ENCODE measurements at places on chromosomes 6 and 20.

DNA sequence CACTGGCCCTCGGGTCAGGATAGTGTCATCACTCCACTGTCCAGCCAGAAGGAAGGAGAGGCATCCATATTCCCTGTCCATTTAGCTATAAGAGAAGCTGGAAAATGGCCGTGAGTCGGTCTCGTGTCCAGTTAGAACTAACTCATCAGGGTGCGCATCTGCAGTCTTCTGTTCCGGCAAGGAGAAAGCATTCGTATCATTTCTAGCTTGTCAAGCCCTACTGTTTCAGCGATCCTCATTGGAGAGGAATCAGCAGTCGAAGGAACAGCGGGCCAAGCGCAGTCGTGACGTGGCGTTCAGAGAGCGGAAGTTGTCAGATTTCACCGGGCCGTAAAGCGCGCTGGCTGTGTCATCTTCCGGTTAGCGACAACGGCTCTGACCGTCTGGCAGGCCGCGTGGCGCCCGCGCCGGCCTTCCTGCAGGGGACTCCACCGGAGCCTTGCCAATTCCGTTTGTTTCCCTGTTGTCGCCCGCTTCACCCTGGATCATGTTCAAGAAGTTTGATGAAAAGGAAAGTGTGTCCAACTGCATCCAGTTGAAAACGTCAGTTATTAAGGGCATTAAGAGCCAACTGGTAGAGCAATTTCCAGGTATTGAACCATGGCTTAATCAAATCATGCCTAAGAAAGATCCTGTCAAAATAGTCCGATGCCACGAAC lies 32.9 kb downstream of the HM13 start:
- DNase-seq, result peak; percentile 87

DNA sequence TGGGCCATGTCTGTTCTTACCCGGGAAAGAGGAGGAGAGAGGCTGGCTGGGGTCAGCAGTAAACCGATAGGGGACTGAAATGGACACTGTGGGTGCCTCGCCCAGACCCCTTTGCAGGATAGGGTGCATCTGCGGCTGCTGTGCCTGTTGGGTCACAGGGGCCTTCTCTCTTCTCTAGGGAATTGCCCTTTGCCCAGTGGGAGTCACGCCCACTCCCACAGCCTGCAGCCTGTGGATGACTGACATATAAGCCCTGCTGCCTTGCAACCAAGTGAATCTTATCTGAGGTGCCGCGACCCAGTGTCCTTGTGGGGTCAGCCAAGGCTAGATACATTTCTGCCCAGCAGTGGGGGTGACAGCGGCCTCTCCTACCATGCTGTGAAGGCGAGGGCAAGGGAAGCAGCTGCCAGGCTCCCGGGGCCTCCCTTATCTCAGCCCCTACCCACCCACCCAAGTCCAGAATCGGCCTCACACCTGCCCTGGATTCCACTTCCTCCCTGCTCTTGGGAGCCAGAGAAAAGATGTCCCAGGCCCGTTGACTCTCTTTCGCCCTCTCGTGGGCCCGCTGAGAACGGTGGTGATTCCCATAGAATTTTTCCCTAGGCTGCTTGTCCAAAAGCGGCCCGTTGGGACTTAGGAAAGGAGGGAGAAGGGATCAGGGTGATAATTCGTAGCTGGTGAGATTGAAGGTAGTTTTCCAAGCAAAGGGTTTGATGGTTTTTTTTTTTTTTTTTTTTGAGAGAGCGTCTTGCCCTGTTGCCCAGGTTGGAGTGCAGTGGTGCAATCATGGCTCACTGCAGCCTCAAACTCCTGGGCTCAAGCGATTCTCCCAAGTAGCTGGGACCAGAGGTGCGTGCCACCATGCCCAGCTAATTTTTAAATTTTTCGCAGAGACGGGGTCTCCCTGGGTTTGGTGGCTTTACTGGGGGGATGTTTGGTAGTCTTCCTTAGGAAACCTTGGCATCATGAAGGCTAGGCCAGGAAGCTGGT lies 76.4 kb upstream of the RNF24 start:
- peak; percentile 35 for DNase-seq

DNA sequence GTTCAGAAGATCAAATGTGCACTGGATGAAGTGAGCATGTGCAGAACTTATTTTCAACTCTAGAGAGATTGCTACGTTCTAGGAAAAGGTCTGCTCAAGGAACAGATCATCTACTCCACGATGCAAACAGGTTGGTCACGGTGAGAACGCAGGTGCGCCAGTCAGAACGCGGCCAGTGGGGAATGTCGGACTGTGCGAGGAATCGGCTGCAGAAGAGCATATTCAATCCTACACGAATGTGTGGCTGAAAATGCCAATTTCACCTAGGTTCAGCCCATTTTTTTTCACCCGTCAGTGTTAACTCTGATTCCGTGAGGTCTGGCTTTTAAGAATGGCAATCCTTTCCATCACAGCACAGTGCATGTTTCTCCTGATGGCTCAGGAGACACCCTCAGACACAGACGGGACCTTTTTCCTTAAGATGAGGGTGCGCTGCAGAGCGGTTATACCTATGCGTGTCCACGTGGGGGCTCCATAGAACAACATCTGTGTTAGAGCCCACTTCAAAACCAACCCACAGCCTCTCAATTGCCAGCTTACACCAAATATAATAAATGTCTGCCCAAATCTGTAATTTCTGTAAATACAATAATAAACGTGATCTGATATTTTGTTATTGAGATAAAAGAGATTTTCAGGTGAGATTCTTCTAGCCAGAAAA lies 250.4 kb downstream of the FOXA2 start:
- peak; percentile 35 for DNase-seq

DNA sequence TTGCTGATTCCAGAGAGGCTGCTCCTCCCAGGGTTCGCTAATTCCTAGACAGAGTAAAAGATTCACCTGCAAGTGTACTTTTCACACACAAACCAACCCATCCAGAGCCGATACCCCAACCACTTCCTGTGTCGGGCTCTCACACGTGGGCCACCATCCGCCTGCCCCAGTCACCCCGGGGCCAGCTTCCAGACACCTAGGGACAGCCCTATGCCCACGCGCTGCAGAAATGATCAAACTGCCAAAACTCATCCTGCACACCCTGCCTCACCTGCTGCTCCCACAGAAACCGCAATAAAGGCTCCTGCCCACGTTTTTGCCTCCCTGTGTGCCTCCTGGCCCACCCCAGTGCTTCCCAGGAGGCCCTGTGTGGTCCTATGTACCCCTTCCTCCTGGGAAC lies 59.5 kb downstream of the PSMG4 start:
- DNase-seq, result peak; percentile 22

GRCh38 chr6:105562027-105562426 lies 159.1 kb upstream of the PREP start:
- DNase-seq, result no peak

GRCh38 chr20:32017711-32018251 lies 7.5 kb downstream of the CCM2L start:
- DNase-seq, result peak; percentile 56

DNA sequence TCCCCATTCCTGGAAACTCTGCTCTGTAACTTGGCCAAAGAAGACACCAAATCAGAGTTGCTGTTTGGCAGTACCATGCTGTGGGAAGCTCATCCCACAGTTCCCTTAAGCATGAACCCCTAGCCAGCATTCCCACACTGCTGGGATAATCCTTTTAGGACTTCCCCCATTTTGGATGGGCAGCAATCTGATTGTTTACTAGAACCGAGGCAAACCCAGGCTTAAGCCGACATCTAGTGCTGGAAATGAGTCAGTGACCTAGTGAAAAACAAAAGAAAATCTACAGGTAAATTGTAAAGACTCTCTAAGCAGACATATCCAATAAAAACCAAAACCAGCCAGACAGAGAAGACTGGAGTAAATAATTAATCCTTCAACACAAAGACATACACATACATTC lies 5.2 kb downstream of the DNAH8 start:
- DNase-seq, result no peak

DNA sequence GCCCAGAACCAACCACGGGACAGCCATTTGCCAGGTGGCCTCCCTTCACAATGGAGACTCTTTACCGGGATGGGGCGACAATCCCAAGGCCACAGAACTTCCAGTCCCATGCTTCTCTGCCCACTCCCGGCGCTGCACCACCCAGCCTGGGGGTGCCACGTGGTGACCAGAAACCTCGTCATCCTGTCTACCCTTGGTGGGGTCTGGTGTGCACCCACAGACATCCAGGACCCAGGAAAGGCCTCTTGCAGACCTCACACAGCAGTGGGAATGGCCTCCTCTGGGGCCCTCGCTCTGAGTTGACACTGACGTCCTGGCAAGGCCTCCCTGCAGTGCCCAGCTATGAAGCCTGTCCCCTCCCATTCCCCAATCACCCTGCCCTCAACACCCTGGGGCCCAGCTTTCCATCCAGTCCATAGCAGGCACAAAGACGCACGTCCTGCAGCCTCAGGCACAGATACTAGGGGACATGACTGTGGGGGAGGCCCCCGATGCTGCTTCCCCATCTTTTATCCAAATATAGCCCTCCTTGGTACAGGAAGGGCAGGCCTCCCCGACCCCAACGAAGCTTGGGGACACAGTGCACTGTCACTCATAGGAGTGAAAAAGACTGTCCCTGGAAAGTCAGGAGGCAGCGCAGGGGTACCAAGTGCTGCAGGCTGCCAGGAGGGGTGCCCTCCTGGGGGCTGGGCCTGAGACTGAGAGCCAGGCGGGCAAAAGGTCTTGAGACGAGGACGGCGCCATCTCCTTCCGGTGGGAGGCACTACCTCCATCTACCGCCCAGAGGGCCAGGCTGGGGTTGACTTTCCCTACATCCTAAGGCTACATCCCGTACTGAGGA lies 7.2 kb downstream of the CST7 start:
- DNase-seq, result no peak

- DNase-seq, result no peak
Observed at GRCh38 chr6:56906752-56907151, 48.2 kb upstream of the BEND6 start.

GRCh38 chr6:20826378-20826777 lies 292.1 kb downstream of the CDKAL1 start:
- DNase-seq, result no peak

Measured in CD4-positive, alpha-beta T cell treated with Interleukin-4 for 1 hour (primary cell).